ENCODE measurements at places on chromosomes 4 and X. TPM values are rescaled to one million over a fixed set of nuclear protein-coding genes. Genes with fewer than 3 reads are reported as not detected.

Gene USP27X
- total RNA-seq = 3.6 TPM

Gene HSFX3
- not detected for total RNA-seq

Gene SOD3
- total RNA-seq = not detected

Gene MECP2
- total RNA-seq = 20.4 TPM

Gene VBP1
- 59.6 TPM for total RNA-seq

Gene MOB1B
- total RNA-seq = 11.6 TPM
